ENCODE measurements at places on chromosomes 13 and 19. TPM values are rescaled to one million over a fixed set of nuclear protein-coding genes. Genes with fewer than 3 reads are reported as not detected.

GRCh38 chr19:54247106-54247930 is 4.7 kb upstream of the LILRA6 start:
- no peak for DNase-seq

DNA sequence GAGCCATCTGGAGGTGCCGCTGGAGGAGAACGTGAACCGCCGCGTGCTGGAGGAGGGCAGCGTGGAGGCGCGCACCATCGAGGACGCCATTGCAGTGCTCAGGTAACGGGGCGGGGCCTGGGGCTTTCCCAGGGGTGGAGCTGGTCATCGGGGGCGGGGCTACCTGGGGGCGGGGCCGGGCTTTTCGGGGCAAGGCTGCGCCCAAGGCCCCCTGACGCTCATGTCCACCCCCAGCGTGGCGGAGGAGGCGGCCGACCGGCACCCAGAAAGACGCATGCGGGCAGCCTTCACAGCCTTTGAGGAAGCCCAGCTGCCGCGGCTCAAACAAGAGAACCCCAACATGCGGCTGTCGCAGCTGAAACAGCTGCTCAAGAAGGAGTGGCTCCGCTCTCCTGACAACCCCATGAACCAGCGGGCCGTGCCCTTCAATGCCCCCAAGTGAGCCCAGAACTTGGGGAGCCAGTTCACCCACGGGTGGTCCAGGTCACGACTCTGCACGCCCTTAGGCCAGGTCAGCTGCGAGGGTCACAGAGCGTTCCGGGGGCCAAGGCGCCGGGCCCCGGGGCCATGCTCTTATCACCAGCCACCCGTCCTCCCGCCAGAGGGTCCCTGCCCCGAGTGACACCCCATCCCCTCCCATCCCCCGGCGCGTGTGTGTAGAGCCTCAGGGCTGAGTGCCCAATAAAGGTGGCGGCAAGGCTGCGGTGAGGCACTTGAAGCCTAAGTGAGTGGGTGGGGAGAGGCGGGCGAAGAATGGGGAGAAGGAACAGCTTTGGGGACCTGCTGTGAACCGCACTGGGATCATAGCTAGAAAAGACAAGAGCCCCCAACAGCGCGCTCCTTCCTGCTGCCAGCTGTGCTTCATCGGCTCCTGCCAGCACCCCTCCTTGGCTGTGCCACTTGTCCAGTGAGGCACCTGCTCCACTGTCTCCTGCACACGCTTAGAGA is 10.7 kb downstream of the CCDC124 start:
- no peak for DNase-seq

DNA sequence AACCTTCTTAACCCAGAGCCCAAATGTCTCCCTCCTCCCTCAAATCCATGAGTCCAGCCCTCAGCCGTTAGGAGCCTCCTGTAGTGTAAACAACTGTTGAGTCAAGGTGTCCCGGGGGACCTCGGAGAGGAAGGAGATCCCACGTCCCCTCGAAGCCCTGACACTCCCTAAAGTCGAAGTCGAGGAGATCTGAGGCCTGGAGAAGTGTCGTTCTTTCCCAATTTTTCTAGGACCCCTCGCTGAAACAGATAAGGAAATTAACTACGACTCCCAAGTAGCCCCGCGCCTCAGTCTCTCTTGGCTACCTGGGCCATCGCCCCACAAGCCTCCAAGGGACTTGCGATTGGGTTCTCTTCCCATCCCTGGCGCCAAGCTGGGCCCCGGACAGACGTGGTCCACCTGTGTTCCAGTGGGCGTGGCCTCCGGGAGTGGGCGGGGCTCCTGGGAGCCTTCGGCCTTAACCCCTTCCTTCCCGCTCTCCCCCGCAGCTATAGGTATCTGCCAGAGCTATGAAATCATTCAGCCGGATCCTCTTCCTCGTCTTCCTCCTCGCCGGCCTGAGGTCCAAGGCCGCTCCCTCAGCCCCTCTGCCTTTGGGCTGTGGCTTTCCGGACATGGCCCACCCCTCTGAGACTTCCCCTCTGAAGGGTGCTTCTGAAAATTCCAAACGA is 869 bp downstream of the GFY start:
- no peak for DNase-seq

DNA sequence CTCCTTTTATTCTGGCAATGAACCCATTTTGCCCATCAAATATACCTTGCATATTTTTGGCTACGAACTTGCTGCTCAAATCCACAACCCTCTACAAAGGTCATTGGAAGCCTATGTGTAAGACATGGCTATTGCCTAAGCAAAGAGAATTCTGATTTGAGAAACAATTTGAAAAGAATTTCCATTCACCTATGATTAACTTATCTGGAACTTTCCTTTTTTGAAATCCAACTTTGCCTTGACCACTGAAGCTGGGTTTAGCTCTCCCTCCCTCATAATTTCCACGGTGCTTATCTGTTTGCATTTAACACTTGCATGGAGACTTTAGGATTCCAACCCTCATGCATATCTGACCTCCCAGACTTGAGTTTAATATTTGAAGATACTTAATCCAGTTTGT is 1514.7 kb upstream of the SLC10A2 start:
- no peak for DNase-seq

Gene PCDH9
- polyA plus RNA-seq, result 3.0 TPM

All from heart left ventricle (tissue), 16 donors.